Jurkat, Clone E6-1 (cell line): ENCODE measurements at places on chromosomes 2 and 18.

DNA sequence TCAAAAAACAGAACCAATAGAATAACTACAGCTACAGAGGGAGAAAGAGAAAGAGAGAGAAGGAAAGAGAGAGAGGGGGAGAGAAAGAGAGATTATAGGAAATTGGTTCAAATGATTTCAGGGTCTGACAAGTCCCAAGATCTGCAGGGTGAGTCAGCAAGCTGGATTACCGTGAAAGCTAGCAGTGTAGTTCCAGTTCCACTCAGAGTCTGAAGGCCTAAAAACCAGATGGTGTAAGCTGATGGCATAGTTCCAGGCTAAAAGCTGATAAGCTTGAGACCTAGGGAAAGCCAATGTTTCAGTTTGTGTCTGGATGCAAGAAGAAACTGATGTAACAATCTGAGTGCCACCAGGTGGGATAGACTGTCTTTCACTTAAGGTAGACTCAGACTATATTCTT, 397.7 kb downstream of the TRIB2 start:
- no peak for DNase-seq

- no peak for DNase-seq
Observed at GRCh38 chr2:179850188-179850587, 11.2 kb downstream of the ZNF385B start.

DNA sequence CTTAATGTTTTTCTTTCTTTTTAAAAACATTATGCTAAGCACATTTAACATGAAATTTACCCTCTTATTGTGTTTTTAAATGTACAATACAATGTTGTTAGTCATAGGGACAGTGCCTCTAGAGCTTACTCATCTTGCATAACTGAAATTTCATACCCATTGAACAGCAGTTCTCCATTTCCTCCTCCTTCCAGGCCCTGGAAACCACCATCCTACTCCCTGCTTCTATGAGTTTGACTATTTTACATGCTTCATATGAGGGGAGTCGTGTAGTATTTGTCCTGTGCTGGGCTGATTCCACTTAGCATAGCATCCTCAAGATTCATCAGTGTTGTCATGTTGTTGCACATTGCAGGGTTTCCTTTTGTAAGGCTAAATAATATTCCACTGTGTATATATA, 92.6 kb downstream of the SPATS2L start:
- no peak for DNase-seq

GRCh38 chr2:227186751-227187150, 22.3 kb downstream of the COL4A3 start:
- no peak for DNase-seq

DNA sequence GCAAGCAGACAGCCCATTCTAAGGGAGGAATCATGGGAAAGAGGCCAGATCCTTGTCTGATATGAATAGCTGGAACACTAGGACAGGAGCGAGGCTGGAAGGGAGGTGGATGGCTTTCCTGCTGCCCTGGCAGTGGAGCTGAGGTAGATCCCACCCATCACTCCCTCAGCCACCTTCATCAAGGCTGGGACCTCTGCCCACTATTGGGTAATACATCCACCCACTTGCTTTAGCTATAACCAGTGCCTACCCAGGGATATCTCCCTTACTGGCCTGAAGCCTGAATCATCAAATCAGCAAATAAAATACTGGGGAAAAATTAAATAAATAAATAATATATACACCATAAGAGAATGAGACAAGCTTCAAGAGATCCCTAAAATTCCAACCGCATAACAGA, 183.2 kb upstream of the KYNU start:
- DNase-seq = no peak

- no peak for DNase-seq
Observed at GRCh38 chr2:9222239-9222892, 15.8 kb downstream of the ASAP2 start.

- DNase-seq = no peak
Observed at GRCh38 chr18:33560686-33561370, 17.2 kb upstream of the ASXL3 start.

DNA sequence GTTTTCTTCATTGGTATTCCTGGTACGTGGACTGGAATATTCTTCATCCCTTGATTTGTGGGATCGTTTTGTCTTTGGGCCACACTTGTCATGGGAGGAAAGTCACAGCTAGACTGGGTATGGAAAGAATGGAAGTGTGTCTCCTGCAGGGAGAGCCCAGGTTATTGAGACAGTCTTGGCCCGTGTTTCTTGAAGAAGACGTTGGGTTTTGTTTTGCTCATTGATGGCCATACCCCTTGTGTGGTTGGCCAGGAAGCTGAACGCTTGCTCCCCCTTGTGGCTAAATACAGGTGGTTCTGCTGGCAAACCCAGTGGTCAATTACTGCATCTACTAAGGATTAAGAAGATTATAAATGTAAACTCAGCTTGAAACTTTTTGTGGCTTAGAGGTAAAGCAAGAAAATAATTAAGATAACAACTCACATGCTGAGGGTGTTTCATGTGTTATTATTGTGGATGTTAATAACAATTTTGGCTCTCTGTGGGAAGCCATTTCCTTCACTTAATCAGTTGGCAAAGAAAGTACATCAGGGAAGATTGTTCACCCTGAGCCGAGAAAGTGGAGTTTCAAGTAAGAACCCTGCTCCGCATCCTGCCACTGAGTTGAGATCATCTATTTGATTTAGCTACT, 91.8 kb downstream of the NEDD4L start:
- peak; percentile 51 for DNase-seq

DNA sequence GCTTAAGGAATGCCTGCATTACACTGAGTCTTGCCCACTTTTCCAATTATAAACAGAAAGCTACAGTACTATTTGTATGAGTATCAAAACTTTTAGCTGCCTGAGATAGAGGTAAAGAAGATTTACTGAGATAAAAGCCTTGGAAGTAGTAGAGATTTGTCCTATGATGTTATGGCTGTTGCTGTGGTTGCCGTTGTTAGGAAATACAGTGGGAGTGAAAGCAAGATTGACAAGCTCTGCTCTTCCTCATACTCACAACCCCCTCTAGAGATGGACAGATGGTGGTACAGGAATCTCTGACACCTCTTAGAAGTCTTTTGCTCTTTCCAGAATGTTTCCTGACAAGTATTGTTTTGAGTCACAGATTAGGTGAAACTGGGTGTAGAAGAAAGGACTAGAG, 242.5 kb downstream of the RPIA start:
- peak; percentile 36 for DNase-seq

- DNase-seq = no peak
Observed at GRCh38 chr2:42495234-42495581, 1.4 kb upstream of the KCNG3 start.

DNA sequence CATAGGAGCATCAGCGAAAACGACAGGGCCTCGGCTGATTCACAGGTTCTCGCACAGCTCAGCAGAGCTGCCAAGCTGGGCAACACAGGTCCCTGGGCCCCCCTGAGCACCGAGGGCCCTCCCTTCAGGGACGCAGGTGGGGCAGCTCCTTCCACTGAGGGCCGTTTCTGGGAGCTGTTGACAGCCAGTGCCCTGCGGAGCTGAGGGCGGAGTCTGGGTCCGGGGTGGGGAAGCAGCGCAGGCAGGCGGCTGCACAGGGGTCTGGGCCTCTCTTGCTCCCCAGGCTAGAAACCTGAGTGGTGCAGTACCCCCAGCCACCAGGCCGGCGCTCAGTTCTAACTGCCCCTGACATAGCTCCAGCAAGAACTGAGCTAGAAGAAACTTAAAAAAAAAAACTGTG, 65.7 kb downstream of the PXDN start:
- DNase-seq = no peak

- DNase-seq = no peak
Observed at GRCh38 chr2:19086231-19086651, 272.2 kb downstream of the OSR1 start.

DNA sequence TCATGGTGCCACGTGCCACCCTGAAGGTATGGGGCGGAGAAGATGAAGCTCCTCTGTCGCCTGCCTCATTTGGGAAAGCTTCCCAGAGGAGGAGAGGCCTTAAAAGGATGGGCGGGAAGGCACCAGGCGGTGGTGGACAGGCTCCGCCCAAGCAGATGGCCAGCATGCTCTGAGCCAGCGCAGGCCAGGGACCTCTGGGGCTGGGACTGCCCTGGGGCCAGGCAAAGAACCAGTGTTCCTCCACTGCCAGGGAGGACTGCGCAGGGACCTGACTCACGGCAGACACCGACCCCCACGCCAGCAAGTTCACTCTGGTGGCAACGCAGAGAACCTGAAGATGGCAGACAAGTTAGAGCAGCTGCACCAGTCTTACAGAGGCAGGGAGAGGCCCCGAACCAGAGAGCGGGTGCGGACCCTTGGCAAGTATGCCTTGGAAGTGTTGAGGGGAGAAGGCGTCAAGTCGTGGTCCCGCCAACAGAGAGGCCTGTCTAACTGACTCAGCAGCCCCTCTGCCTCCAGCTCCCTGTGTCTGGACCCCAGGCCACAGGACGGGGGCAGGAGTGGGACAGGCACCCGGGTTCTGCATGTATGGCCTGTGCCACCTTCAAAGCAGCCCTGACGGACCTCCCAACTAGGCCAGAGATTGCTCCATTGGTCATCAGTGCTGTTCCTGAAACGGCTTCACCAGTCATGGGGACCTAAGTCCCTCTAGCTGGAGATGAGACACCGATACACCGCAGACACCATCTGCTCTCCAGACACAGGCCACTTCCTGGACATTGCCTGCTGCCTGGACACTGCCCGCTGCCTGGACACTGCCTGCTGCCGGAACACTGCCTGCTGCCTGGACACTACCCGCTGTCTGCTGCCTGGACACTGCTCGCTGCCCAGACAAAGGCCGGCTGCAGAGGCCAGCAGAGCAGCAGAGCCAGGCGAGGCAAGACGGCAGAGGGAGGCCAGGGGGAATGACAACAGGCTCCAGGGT, 124.7 kb downstream of the HDAC4 start:
- no peak for DNase-seq

DNA sequence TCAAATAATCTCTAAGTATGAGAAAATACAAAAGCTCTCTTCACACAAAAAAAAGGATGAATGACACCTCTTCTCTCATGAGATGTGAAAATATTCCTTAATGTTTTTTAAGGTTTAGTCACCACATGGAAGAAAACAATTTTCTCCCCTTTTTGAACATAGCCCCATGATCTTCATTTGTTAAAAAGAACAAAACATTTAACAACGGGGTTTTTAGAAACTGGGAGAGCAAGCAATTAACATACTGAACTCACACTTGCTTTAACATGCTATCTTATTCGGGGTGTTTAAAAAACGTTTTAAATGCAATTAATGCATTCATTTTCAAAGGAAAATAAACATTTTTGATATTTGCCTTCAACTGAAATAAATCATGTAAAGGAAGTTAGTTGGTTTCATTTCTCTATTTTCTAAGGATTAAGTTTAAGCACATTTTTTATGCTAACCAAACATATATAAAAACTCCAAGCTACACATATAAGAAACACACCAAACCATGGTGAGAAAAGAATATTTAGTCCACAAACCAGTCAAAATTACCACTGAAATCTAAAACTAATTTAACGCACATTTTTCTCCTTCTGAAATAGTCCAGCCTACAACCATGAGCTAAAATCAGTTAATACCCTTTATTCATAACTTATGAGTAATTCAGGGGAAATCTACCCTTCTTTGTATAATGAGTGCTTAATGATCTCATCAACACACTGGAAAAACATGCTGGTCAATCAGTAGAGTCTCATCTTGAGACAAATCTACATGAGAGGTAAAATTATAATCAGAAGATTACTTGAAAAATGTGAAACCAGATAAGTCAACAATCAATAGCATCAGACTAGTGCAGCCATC, 8.2 kb downstream of the FBXO11 start:
- no peak for DNase-seq

GRCh38 chr2:174122185-174122584, 126.1 kb downstream of the OLA1 start:
- DNase-seq = no peak

- DNase-seq = no peak
Observed at GRCh38 chr2:215848698-215849097, 164.7 kb downstream of the MREG start.

- no peak for DNase-seq
Observed at GRCh38 chr2:36762764-36763490, 66.4 kb downstream of the VIT start.

DNA sequence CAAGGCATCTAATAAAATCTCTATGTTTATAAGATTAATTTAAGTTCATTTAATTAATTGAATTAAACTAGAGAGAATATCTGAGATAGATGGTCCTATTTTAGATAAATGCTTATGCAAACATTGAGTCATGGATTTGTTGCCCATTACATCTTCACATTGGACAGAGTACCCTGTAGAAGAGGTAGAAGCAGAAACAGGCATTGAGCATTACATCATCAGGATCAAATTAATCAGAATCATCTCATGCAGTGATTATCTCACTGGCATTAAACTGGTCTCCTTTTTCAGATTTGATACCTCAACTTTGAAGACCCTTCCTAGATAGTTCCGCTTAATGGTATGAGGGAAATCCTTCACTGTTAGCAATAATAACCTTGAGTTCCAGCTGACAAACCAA, 469.6 kb upstream of the VRK2 start:
- DNase-seq = no peak

GRCh38 chr2:226868331-226869162, 32.7 kb downstream of the RHBDD1 start:
- DNase-seq = no peak

DNA sequence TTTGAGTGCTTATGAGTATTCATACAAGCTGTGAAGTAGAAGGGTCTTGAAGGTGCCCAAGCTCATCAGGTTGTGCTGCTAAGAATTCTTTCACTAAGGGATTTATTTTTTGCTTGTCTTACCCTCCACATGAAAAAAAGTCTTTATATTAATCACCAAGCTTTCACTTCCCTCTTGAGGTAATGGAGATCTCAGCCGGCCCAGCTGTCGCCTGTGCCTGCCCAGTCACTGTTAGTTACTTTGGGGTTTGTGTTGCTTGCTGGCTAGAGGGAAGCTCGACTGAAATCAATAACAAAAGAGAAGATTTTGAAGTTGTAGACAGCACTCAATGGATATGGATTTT, 21.9 kb downstream of the MC2R start:
- no peak for DNase-seq

- DNase-seq = no peak
Observed at GRCh38 chr2:126808929-126809328, 89.8 kb upstream of the TEX51 start.

DNA sequence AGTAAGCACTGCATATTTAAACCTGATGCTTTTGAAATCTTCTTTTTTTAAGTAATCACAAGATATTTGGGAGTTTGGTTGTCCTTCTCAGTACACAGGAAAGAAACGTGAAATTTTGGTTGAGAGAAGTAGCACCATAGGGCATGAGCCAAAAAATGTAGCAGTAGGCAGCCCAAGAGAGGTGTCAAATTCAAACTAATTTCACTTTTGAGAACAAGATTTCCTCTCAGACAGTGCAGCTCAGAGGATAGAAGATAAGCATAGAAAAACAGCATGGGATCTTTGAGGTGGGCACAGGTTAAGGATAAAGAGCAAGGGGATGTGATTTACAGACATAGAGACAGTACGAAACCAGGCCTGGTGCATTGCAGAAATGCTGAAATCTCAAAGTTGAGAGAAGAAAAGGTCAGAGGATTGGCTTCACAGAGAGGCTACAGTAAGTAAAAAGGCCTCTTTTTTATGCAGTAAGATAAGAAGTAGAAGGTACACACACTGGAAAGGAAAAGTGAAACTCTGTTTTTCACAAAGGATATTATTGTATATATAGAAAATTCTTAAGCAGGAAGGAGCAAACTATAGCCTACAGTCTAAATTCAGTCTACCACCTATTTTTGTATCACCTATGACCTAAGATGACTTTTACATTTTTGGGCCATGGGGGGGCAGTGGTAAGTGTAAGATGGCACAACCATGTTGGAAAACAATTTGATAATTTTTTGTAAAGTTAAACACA, 89.8 kb downstream of the PKP4 start:
- DNase-seq = no peak
